ENCODE measurements at places on chromosomes 3 and 15.

DNA sequence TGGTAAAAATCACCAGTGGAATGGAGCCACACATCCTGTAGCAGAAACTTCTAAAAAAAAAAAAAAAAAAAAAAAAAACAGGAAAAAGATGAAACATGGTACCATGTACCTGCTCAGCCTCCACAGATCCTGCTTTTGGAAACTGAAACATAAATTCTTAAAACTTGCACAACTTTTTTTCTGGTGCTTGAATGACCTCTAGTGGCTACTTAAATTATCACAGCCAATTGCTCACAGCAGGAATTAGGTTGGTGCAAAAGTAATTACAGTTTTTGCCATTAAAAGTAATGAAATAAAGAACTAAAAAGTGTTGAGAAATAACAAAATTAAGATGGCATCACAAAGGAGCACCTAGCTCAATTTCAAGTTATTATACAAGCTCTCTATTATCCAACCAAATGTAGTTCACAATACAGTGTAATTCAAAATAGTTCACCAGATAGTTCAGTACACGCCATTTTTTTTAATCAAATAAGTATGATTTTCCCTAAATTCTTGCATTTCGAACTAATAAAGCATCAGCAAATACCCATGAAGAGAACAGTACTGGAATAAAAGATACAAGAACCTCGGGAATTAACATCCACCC, 80.6 kb downstream of the ULK4 start:
- peak; percentile 53 for DNase-seq

DNA sequence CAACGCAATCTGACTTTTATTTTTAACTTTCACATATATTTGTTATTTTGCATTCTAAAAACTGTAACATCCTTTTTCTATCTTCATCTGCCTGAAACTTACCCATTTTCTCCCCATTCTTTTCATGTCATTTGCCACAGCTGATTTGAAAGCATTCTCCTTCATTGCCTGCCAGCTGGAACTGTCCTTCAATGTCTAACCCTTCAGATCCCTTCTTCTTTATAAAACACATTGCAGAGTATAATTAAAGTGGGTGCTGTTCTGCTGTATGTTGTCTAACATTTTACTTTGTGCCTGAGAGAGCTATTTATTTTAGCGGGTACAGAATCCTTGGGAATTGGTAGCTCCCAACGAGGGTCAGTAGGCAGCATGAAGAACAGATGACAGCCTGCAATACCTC, 827.4 kb downstream of the IGSF11 start:
- DNase-seq, result no peak

GRCh38 chr15:38883987-38884386, 319.4 kb upstream of the RASGRP1 start:
- DNase-seq, result peak; percentile 47

DNA sequence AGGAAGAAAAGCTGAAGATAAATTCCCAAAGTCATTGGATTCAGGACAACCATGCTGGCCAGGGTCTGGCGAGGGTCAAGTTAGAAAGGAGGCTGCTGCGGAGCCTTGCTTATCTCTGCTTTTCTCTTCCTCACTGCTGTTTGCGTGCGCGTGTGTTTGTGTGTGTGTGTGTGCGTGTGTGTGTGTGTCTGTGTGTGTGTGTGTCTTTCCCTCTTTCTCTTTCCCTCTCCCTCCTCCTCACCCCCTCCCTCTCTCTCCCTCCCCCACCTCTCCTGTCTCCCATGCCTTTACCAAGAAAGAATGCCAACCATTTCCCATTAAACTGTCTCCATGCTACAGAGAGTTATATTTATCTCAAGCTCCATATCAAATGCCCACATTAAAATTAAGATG, at the start of gene COLQ:
Gene COLQ, minus strand, starts transcription at position 134 of the 393 bp plus-strand sequence. Its CDS starts 81 bp downstream, at position 53.
- DNase-seq, result peak; percentile 46

- peak; percentile 30 for DNase-seq
Observed at GRCh38 chr15:64842096-64842939, 603 bp downstream of the PLEKHO2 start.
